ENCODE measurements at places on chromosomes 13 and 19. TPM values are rescaled to one million over a fixed set of nuclear protein-coding genes. Genes with fewer than 3 reads are reported as not detected.

DNA sequence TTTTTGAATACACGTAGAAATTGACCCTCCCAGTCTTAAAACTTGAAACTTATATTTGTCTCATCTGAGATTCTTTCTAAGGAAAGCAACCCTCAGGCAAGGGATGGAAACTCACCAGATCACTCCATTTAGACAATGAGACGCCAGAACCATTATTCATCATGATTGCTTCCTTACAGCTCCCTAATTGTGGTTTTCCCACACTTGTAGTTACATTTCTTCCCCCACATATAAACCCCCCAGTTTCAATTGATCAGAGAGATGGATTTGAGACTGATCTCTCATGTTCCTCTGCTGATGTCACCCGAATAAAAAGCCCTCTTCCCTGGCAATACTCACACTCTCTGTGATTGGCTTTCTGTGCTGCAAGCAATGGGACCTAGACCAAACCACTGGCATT is 197.9 kb upstream of the STARD13 start:
- H3K36me3 ChIP-seq = no peaks in the 10 kb centered on the region
- no peak overlapping the region for H3K4me3 ChIP-seq
- H3K27me3 ChIP-seq = no peaks in the 10 kb centered on the region
- H3K4me1 ChIP-seq = peaks cover 8% of the 10 kb centered on the region

DNA sequence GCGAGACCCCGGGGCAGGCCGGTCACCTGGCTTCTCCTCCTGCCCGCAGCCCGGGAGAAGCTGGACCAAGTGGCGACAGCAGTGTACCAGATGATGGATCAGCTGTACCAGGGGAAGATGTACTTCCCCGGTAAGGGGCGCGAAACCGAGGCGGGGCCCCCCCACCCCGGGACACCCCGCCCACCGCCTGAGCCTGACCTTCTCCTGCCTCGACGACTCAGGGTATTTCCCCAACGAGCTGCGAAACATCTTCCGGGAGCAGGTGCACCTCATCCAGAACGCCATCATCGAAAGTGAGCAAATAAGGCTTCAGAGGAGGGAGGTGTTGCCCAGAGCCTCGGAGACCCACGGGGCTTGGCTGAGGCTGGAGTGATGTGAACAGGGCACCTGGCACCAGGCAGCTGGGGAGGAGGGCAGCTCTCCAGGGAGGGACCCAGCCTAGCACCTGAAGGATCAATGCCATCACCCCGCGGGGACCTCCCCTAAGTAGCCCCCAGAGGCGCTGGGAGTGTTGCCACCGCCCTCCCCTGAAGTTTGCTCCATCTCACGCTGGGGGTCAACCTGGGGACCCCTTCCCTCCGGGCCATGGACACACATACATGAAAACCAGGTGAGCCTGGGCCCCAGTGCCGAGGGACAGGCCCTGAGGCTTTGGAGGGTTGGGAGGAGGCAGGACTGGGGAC is 629 bp downstream of the IZUMO4 start:
- peak; percentile 16 for DNase-seq
- H3K4me3 ChIP-seq = peak overlapping the region; percentile 32
- peaks cover 27% of the 10 kb centered on the region for H3K4me1 ChIP-seq
- H3K27me3 ChIP-seq = no peaks in the 10 kb centered on the region
- H3K27ac ChIP-seq = no peak overlapping the region

- H3K36me3 ChIP-seq = peaks cover 98% of the 10 kb centered on the region
- H3K27me3 ChIP-seq = no peaks in the 10 kb centered on the region
- H3K27ac ChIP-seq = no peak overlapping the region
- H3K4me1 ChIP-seq = no peaks in the 10 kb centered on the region
- no peak overlapping the region for H3K4me3 ChIP-seq
- DNase-seq = no peak
Observed at GRCh38 chr13:113635048-113635420, 23.0 kb downstream of the ATP4B start.

- no peak for DNase-seq
- H3K4me3 ChIP-seq = no peak overlapping the region
- H3K36me3 ChIP-seq = no peaks in the 10 kb centered on the region
- H3K27ac ChIP-seq = no peak overlapping the region
Observed at GRCh38 chr13:112073245-112074138, 6.5 kb downstream of the SOX1 start.

DNA sequence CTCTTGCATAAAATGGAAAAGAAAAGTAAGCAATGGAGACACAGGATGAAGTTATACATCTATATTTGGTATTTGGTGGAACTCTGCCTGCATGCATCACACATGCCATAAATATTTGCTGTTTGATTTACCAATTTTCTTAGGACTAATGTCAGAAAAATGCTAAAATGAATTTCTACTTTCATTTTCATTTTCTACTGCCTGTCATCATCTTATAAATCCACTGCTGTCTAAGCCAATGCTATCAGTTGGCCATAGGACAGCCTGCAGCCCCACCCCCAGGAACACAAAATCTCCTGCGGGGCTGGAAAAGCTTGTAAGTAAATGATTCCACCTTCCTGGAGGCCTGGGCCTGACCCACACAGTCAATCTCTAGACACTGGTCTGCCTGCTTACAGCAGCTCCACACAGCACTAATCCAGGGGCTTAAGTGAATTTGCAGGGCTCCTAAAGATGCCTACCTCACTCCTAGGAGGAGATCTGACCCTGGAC is 122.0 kb downstream of the ENOX1 start:
- peak; percentile 59 for DNase-seq
- no peaks in the 10 kb centered on the region for H3K27me3 ChIP-seq
- H3K27ac ChIP-seq = peak overlapping the region; percentile 66
- peaks cover 21% of the 10 kb centered on the region for H3K4me1 ChIP-seq
- no peak overlapping the region for H3K4me3 ChIP-seq
- H3K36me3 ChIP-seq = no peaks in the 10 kb centered on the region

DNA sequence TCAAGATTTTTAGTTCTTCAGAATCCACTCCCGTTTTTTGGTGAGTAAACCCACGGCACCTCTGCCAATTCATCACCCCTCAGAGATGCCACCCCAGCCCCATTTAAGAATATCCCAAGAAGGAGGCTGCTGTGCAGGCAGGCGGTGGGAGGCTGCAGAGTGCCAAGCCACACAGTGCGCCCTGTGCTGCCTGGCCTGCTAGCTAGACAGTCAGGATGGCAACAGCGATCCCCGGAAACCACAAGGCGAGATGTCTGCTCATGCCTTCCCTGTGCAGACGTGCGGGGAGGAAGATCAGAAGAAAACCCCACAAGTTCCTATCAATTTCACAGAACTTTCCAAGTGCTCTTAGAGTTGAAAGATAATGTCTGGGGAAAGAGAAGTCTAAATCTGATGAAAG is 64.8 kb upstream of the GPR183 start:
- H3K27ac ChIP-seq = no peak overlapping the region
- H3K4me3 ChIP-seq = no peak overlapping the region
- H3K36me3 ChIP-seq = peaks cover 14% of the 10 kb centered on the region
- DNase-seq = no peak

DNA sequence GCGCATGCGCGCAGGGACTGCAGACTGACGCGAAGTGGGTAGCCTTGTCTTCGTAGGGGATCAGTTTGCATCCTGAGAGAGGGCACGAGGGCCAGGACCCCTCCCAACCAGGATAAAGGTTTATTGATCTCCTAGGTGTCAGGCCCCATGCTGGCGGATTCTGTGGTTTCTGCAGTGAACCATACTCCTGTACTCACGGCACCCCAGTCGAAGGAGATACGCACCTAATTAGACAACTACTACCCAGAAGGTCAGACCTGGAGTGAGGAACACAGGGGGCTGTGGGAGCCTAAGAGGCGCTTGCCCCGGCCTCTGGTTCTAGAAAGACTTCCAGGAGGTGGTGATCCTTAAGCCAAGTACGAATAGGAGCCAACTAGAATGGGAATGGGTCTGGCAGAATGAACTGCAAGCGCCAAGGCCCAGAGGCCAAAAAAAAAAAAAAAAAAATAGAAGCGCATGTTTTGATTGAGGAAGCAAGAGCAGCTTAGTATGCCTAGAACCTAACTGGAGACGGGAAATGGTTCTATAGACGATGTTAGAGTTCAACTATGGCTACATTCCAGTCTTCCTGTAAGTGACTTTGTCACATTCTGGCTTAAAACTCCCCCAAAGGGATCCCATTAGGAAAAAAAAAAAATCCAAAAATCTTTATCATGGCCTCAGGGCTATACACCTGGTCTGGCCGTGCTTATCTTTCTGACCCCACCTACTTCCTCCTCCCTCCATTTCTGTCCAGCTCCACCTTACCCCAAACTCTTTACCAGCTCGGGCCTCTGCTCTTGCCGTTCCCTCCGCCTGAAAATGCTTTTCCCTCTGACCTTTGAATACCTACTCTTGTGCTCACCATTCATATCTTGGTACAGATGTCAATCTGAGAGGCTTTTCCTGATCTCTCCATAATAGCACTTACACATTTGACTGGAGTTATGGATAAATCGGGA is 902 bp upstream of the ZNF428 start:
- no peaks in the 10 kb centered on the region for H3K36me3 ChIP-seq
- H3K4me3 ChIP-seq = peak overlapping the region; percentile 66
- DNase-seq = no peak
- H3K27ac ChIP-seq = no peak overlapping the region
- H3K4me1 ChIP-seq = peaks cover 9% of the 10 kb centered on the region
- H3K27me3 ChIP-seq = no peaks in the 10 kb centered on the region

- H3K4me3 ChIP-seq = no peak overlapping the region
- peaks cover 37% of the 10 kb centered on the region for H3K36me3 ChIP-seq
- no peaks in the 10 kb centered on the region for H3K27me3 ChIP-seq
- H3K4me1 ChIP-seq = no peaks in the 10 kb centered on the region
- no peak overlapping the region for H3K27ac ChIP-seq
Observed at GRCh38 chr19:40251991-40252390, 25.5 kb upstream of the CCNP start.

Gene PRR19
- total RNA-seq = 2.5 TPM

Gene SMAD9
- 25.9 TPM for total RNA-seq

Gene ZNF793
- not detected for total RNA-seq

Gene CDX2
- not detected for total RNA-seq

Gene ONECUT3
- total RNA-seq = not detected

Gene NAXD
- total RNA-seq = 108 TPM

Gene ZNF792
- total RNA-seq = 2.9 TPM

Gene OXGR1
- not detected for total RNA-seq

Gene KIR2DL4
- not detected for total RNA-seq

Gene SLC25A41
- not detected for total RNA-seq

Gene LILRA1
- not detected for total RNA-seq

Gene TEX26
- total RNA-seq = not detected
